GDM1 (cell line): ENCODE measurements at places on chromosomes 13 and 19.

- no peak for DNase-seq
Measured at GRCh38 chr13:109652531-109652930, 133.9 kb downstream of the IRS2 start.

GRCh38 chr13:110327051-110327721 lies 20.1 kb downstream of the COL4A2 start:
- no peak for DNase-seq

DNA sequence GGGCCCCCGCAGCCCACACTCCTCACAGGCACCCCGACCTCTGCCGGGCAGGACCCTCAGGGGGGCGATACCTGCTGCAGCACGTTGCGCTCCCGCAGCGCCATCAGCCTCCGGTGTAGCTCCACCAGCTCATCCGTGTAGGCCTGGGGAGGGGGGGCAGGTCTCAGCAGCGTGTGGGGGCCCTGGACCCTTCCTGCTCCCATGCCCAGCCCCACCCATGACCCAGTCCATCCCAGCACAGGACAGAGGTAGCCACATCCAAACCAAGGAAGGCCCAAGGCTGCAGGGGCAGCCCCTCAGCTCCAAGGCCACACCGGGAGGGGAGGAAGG lies 66.5 kb downstream of the MLLT1 start:
- DNase-seq = no peak

GRCh38 chr13:24680258-24680920 lies at the start of gene ATP12A:
Gene ATP12A (plus strand): TSS chr13:24680408. CDS start chr13:24680744, 336 bp downstream.
- no peak for DNase-seq

DNA sequence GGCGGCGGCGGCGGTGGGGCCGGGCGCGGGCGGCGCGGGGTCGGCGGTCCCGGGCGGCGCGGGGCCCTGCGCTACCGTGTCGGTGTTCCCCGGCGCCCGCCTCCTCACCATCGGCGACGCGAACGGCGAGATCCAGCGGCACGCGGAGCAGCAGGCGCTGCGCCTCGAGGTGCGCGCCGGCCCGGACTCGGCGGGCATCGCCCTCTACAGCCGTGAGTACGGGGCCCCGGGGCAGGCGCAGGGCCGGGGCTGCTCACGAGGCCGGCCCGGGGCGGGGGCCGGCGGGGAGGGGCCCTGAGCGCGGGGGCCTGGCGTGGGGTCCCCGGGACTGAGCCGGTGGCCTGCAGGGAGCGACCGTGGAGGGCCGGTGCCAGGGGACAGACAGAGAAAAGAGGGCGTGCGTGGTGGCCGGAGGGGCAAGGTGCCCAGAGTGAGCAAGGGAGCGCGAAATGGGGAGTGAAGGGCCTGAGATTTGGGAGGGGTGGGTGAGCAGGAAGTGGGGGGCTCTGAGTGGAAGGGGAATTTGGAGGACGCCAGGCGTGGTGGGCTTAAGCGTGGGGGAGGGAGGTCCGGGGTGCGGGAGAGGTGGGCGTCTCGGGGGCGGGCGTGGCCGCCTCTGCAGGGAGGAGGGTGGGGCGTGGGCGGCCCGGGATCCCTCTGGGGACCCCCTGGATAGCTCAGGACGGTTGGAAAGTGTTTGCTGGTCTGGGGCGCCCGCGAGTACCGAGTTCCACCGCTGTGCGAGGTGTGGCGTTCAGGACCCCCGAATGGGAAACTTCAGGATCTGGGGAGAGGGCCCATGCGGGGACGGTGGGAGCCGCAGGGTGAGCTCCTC lies 575 bp downstream of the CARM1 start:
- no peak for DNase-seq

DNA sequence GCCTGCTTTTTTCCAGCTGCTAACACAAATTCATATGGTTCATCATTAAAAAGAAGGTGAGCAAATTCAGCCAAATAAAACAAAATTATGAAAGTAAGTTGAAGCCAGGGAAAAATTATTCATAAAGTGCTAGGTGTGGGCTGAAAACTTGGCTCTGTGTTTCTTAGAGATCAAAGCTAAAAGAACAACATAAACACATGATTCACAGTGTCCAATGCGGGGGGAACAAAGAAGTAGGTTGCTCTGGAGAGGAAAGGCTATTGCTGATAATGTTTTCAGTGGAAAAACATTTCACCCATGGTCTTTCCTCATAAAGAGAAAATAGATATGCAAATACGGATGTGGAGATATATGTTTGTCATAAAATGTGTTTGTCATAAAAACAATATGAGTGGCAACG lies 1691.5 kb upstream of the SLC10A2 start:
- no peak for DNase-seq

DNA sequence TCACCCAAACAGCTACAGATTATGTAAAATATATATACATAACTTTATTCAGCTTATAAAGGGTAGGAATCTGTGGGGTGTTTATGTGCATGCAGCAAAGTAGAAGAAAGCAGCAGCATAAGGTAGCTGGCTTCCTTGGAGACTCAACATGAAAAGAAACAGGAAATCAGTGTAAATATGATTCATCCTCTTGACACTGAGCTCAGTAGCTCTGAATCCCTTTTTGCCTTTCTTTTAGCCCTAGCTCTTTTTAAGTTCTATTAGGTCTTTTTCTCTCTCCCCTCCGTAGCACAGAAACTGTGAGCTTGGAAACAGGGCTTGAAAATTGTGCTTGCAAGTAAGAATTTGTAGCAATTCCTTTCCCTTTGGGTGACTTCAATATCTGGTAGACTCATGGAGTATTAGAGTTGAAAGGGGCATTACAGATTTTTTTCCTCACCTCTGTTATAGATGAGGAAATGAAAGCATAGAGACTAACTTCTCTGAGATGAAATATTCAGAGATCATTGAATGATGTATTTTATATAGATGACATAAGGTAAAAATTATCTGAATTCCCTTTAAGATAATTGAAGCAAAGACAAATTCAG lies 314.4 kb downstream of the PCDH9 start:
- no peak for DNase-seq

DNA sequence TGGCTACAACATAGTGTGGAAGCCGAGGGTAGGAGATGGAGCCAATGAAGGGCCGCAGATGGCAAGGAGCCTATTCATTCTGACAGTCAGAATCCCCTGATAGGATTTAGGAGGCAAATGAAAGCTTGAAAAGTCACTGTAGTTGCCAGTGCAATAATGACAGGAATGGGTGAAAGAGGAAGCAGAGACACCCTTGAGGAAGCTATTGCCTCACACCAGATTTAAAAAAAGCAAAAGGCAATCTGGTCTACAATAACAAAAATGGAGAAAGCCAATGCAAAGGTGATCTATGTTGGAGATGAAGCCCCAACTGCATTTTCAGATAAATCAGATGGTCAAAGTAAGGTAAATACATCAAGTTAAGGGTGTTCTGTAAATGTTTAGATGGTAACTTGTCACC lies 158.5 kb downstream of the TUBA3C start:
- no peak for DNase-seq

GRCh38 chr19:51493776-51494175 lies 7.8 kb downstream of the SIGLEC12 start:
- DNase-seq = peak; percentile 40

DNA sequence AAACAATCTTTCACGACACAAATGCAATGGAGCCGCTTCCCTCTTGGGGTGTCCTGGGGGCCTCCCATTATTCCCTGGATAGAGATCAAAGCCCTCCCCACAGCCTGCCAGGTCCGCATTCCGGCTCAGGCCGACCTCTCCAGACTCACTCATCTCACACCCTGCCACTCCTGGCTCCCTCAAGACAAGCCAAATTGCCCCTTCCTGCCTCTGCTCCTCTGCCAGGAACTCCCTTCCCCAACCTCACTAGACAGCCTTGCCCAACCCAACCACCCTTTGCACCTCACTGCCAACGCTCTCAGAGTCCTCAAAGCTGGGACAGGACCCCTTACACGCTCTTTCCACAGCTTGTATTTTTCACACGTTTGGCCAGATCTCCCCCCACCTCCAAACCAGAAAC lies 1.5 kb downstream of the ABHD17A start:
- DNase-seq = no peak

DNA sequence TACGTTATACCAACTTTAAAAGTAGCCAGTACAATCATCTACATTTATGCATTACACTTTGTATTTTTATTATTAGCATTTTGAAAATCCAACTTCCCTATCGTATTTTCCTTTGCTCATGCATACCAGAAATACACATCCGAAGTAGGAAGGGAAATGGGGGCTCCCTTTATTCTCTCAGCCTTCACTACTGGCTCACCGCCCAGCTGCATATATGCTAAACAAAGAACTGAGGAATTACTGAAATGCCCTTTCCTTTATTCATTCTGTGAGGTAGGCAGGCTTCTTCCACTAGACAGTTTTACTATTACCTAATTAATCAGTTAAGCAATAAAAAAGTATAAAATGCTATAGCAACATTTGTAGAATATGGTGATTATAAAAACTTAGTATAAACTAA lies 291.6 kb downstream of the KLF12 start:
- DNase-seq = no peak

DNA sequence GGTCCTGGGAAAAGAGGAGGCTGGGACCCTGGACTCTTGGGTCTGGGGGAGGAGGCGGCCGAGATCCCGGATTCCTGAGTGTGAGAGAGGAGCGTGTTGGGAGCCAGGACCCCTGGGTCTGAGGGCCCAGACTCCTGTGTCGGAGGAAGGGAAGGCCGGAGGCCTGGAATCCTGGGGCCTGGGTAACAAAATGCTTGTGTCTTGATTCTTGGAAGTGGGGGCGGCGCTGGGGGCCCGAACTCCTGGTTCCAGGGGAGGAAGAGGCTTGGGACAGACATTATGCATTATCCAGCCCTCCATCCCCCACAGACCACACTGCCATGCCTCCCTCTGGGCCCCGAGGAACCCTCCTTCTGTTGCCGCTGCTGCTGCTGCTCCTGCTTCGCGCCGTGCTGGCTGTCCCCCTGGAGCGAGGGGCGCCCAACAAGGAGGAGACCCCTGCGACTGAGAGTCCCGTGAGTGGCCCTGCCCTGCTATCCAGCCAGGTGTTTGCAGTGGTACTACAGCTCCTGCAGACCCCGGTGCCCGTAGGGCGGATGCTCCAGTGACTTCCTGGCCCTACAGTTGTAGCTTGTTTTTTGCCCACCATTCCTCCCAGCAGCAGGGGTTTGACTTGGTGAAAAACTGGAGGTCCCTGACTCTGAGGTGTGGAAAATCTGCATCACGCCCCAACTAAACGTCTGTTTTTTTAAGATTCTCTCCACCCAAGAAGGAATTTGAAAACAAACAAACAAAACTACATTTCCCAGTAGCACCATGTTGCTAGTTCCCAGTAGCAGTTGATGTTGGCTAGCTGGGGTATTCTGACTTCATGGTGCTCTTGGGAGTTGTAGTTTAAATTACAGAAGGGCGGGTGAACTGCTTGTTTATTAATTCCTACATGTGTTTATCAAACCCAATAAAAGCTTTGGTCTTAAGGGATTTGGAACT lies 630 bp downstream of the NUCB1 start:
- DNase-seq = no peak

DNA sequence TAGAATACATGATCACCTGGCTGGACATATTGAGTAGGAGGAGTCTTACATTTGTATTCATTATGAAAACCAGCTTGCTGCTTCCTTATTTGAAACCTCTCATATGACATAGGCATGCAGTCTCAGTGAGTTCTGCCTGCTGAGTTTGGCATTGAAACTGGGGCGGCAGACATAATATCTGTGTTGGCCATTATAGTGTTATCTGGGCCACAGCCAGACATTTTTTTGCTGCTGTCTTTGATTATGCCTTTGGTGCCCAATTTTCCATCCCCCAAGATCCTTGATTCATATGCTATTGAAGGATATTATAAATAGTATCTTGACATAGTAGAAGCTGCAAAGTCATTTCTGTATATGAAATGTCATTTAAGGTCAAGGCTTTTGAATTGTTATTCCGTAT lies 15.8 kb downstream of the FREM2 start:
- no peak for DNase-seq

DNA sequence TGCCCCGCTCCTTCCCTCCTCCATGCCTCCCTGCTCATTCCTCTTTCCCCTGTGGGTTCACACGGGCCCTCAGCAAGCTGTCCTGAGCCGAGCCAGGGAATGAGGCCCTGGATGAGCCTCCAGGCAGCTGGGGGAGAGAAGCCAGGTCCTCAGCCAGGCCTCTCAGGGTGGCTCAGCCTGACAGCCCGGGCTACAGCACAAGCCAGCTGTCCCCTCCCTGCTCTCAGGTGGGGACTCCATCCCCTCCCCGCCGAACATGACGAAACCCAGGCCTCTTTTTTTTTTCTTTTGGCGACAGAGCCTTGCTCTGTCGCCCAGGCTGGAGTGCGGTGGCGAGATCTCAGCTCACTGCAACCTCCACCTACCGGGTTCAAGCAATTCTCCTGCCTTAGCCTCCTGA lies 40.0 kb upstream of the MATK start:
- no peak for DNase-seq

DNA sequence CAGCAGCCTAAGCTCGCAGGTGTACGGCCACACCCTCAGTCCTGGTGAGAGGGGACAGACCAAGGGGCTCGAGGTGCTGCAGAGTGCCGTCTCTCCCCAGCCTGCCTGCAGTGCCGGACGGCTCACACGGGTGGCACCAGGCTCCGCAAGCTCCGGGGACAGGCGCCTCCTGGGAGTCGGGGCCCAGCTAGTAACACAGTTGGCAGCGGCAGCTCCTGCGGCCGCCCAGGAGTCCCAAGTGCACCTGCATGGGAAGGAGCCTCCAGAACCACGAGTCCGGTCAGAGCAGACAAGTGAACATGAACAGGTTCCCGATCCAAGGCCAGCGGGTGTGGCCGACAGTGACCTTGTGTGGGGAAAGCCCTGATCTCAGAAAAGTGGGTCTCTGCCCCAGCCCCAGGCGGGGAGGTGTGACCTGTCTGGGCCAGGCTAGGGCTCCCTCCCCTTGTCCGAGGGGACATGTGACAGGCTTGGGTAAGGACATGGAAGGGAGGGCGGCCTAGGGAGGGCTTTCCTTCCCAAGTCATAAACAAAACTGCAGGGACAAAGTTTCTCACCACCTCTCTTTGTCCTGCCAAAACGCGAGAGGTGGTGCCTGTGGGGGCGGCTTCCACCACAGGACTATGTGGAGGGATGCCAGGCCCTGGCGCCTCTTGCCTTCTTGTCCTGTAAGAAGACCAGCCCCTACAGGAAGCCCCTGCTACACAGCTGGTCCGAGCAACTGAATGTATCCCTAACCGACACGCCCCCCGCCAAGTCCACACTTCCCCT lies 46.5 kb downstream of the MLLT1 start:
- no peak for DNase-seq

- peak; percentile 54 for DNase-seq
Measured at GRCh38 chr19:8610041-8610935, at the start of gene ADAMTS10. Gene ADAMTS10 (minus strand): TSS chr19:8610715. CDS start chr19:8605710, 5,005 bp downstream.

DNA sequence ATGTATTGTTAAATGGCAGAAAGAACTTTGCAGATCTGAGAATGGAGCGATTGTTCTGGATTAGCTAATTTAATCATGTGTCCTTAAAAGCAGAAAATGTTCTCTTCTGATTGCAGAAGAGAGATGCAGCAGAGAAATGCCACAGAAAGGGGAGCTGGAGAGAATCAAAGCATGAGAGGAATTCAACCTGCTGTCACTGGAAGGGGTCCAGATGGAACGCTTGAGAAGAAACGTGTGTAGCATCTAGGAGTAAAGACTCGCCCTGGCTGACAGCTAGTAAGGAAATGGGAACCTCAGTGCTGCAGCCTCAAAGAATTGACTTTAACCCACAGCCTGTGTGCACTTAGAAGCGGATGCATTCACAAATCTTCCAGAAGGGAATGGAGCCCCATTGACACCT lies 502.8 kb downstream of the KLF12 start:
- no peak for DNase-seq
